Activated naive CD4-positive, alpha-beta T cell treated with anti-CD3 and anti-CD28 coated beads for 36 hours (primary cell): ENCODE measurements at places on chromosomes 13 and 19. TPM values are rescaled to one million over a fixed set of nuclear protein-coding genes. Genes with fewer than 3 reads are reported as not detected.
A peak's percentile ranks its signal among the peaks of the same experiment; 100 is the strongest.

GRCh38 chr13:112855859-112856258 is 113.2 kb upstream of the MCF2L start:
- no peak for DNase-seq
- H3K27me3 ChIP-seq = no peaks in the 10 kb centered on the region
- H3K4me3 ChIP-seq = no peak overlapping the region
- H3K36me3 ChIP-seq = peaks cover 29% of the 10 kb centered on the region
- no peaks in the 10 kb centered on the region for H3K4me1 ChIP-seq
- H3K27ac ChIP-seq = no peak overlapping the region

ZNF285 gene
- 0.86 TPM for total RNA-seq

GRCh38 chr19:12481781-12482508 is 2.7 kb downstream of the ZNF709 start:
- H3K36me3 ChIP-seq = no peaks in the 10 kb centered on the region
- no peak for DNase-seq
- no peak overlapping the region for H3K4me3 ChIP-seq
- H3K27me3 ChIP-seq = no peaks in the 10 kb centered on the region
- peak overlapping the region; percentile 38 for H3K27ac ChIP-seq

DNA sequence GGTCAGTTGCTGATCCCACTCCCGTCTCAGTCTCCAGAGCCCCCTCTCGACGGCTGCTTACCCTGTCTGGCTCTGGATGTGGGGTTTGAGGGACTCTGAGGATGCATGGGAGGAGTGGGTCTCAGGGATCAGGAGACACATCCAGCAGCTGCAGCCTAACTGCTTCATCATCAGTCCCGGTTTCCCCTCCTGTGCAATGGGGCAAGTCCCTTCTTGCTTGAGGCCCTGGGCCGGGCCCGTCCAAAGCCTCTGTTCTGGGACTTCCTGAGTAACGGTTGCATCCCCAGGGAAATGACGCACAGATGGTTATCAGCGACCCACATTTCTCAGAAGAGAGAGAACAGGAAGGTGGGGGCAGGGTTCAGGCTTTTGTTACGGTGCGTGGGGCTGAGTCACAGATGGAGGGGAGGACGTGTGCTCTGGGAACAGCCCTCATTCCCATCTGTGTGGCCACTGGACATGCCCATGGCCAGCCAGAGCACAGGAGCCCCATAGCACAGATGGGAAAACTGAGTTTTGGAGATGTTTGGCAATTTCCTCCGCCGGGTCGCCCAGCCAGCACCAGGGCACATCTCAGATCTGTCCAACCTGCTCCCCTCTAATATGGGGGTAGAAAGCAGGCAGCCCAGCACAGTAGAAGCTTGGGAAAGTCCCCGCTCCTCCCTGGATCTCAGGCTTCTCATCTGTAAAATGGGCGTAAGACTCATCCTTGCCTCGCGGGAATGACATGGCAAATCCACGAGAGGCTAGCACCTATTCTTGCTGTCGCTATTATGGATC is 19.3 kb downstream of the GNA15 start:
- H3K27ac ChIP-seq = no peak overlapping the region
- DNase-seq = peak; percentile 97
- H3K27me3 ChIP-seq = no peaks in the 10 kb centered on the region
- peaks cover 5% of the 10 kb centered on the region for H3K36me3 ChIP-seq
- no peaks in the 10 kb centered on the region for H3K4me1 ChIP-seq

FFAR1 gene
- total RNA-seq = 0.10 TPM

NALCN gene
- total RNA-seq = not detected

GRCh38 chr19:46722004-46722380 is 5.1 kb upstream of the PRKD2 start:
- H3K4me1 ChIP-seq = peaks cover 24% of the 10 kb centered on the region
- peaks cover 26% of the 10 kb centered on the region for H3K36me3 ChIP-seq
- no peaks in the 10 kb centered on the region for H3K27me3 ChIP-seq
- DNase-seq = no peak

DNA sequence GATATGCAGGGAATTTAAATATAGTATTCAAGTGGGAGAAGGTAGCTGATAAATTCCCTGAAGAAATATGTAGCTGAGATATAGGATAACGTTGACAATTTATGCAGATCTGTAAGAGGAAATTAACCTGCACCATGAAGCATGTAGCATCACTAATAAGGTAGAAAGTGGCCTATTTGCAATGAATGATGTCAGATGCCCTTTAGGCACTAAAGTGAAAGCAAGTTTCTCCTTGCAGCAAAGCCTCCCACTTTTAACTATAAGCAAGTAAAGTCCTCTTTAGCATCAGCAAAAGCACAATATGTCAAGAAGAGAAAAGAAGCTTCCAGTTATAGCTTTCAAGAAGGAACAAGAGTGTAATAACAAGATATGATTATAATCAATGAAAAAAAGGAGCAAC is 102.5 kb upstream of the SLITRK1 start:
- no peak for DNase-seq
- no peaks in the 10 kb centered on the region for H3K27me3 ChIP-seq
- H3K36me3 ChIP-seq = no peaks in the 10 kb centered on the region
- H3K27ac ChIP-seq = no peak overlapping the region
- no peak overlapping the region for H3K4me3 ChIP-seq

DNA sequence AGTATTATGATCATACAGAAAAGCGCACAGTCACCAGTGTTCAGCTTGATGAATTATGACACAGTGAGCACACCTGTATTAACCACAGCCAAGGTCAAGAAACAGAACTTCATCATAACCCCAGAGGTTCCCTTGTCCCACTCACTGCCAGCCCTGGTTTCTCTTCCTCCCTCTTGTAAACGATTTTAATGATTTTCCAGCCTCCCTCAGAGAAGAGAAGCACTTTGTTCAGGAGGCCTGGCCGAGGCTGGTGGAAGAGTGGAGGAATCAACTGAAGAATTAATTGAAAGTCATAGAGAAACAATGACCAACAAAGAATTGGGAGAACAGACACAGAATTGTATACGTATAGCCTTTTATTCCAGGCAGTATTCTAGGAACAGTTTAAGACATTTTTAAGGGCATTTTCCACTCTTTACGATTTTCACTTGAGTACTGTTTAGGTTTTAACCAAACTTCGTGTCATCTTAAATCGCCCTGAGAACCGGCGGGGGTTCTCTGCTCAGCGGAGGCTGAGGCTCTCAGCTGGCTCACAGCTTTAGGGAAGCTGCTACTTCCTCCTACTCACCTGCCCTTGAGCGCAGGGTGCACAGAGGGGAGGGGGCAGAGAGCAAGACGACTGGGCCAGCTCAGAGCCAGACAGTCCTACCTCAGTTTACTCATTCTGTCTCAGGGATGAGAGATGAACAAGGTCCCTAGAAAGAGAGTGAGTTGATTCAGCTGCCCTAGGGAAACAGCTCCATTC is 108.6 kb downstream of the AKAP11 start:
- peak overlapping the region; percentile 17 for H3K4me3 ChIP-seq
- no peaks in the 10 kb centered on the region for H3K36me3 ChIP-seq
- H3K27ac ChIP-seq = no peak overlapping the region
- peaks cover 55% of the 10 kb centered on the region for H3K4me1 ChIP-seq
- no peaks in the 10 kb centered on the region for H3K27me3 ChIP-seq

DNA sequence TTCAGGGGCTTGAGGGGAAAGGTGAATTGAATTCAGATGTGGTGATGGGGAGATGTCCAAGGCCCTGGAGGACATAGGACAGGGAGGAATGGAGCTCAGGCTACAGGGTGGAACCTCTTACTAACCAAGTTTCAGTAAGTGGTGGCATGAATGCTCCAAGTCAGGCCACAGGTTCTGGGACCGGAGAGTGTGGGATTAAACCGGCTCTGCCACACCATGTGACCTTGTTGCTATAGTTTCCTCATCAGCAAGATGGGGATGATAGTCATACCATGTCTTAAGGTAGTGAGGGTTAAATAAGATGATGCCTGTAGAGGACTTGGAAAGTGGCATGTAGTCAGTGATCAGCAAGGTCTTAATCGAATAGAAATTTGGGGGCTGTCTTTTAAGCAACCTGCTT is 16.3 kb downstream of the GPR183 start:
- H3K4me1 ChIP-seq = peaks cover 82% of the 10 kb centered on the region
- H3K4me3 ChIP-seq = no peak overlapping the region
- H3K27ac ChIP-seq = peak overlapping the region; percentile 84
- H3K36me3 ChIP-seq = peaks cover 43% of the 10 kb centered on the region
- H3K27me3 ChIP-seq = no peaks in the 10 kb centered on the region

- no peak overlapping the region for H3K27ac ChIP-seq
- peaks cover 23% of the 10 kb centered on the region for H3K27me3 ChIP-seq
- DNase-seq = peak; percentile 60
- H3K36me3 ChIP-seq = no peaks in the 10 kb centered on the region
- H3K4me3 ChIP-seq = no peak overlapping the region
Observed at GRCh38 chr19:30799865-30800755, 427.9 kb downstream of the ZNF536 start.

- peak overlapping the region; percentile 63 for H3K27ac ChIP-seq
- H3K36me3 ChIP-seq = no peaks in the 10 kb centered on the region
- H3K4me3 ChIP-seq = no peak overlapping the region
- DNase-seq = no peak
- H3K27me3 ChIP-seq = no peaks in the 10 kb centered on the region
- peaks cover 65% of the 10 kb centered on the region for H3K4me1 ChIP-seq
Observed at GRCh38 chr19:4376991-4377781, 23.2 kb downstream of the SH3GL1 start.

SPC24 gene
- 94.7 TPM for total RNA-seq

DNA sequence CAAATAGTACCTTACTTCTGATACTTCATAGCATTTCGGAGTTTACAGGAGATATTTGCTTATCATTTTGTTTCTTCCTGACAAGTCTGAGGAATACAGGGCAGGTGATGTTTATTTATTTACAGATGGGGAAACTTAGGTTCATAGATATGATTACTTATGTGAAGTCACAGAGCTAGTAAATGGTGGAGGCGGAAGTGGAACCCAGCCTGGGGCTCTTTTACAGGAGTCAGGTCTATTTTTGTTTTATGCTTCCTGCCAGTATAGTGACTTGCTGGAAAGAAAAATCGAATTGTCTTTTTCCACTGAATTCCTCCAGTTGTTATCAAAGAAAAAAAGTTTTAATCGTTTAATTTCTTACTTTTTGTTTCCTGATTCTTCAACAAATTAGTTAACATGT is 66.5 kb downstream of the DGKH start:
- peaks cover 9% of the 10 kb centered on the region for H3K4me1 ChIP-seq
- H3K27me3 ChIP-seq = no peaks in the 10 kb centered on the region
- peaks cover 2% of the 10 kb centered on the region for H3K36me3 ChIP-seq
- H3K4me3 ChIP-seq = no peak overlapping the region
- no peak for DNase-seq
- H3K27ac ChIP-seq = no peak overlapping the region

DNA sequence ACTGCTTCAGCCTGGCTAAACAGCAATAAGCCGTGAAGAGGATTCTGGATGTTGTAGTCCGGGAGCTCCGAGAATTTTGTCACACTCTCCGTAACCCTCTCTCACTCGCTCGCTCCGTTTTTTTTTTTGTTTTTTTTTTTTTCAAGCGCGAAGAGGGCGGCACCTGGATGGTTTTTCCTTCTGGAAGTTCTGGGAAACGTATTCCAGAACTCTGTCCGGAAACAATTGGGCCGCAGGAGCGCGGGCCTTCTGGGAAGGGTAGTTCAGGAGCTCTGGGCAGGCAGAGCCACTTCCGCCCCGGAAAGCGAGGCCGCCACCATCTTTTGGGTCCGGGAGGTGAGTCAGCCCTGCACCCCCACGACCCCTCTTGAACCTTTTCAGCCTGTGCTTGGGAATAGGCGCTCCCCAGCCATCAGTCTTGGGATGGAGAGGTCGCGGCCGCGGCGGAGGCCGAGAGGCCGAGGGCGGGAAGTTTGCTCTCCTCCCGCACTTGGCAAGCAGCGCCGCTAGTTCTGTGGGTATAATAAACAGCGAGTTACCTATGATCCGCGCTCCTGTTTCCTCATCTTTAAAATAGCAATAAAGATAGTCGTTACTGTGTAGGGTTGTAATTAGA is at the start of gene ZNF227:
ZNF227 (plus strand) TSS at position 283 of the 616 bp plus-strand sequence. CDS start 5,261 bp downstream, outside the sequence.
- H3K27ac ChIP-seq = peak within 1 kb of the TSS; percentile 89
- DNase-seq = peak; percentile 89
- peaks cover 17% of the 10 kb centered on the region for H3K4me1 ChIP-seq
- no peaks in the 10 kb centered on the region for H3K27me3 ChIP-seq
- H3K4me3 ChIP-seq = peak within 1 kb of the TSS; percentile 88

ZNF728 gene
- total RNA-seq = not detected

TEX26 gene
- total RNA-seq = not detected

DNA sequence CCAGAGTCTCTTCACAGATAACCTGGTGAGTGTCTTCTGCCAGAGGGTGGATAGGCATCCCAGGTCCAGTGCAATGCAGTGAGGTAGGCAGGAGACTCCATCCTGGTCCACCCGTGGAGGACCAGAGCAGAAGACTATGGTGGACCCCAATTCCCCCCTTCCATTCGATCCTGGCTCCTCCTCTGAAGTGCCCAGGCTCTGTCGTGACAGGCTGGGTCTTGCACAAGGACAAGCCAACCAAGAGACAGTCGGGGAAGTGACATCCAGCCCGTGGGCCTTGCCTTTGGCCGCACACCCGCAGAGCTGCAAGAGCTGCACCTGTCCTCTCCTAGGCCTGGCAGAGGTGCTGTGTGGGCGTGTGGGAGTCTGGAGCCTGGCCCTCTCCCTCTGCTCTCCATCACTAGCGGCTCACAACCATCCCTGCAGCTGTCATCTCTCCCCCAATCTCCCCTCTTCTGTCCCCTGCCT is 3.1 kb downstream of the ZNF784 start:
- H3K36me3 ChIP-seq = peaks cover 18% of the 10 kb centered on the region
- no peak overlapping the region for H3K27ac ChIP-seq
- H3K4me1 ChIP-seq = peaks cover 49% of the 10 kb centered on the region

CERS1 gene
- not detected for total RNA-seq

IZUMO4 gene
- total RNA-seq = 14.2 TPM

DNA sequence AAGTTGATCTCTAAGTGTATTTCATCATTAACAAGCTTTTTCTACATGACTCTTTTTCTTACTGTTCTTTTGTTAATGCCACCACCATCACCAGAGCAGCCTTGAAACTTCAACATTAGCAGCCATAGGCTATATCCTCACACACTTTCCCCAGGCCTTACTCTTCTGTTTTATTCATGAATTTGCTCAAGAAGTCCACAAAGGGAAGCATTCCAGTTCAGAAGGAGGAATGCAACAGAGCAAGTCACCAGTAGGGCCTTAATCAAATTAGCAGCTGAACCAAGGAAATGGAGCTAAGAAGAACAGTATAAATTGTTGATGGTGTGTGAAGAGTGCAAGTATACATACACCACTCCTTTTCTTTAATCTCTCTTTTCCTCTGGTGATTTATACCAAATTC is 223.1 kb downstream of the NBEA start:
- H3K27me3 ChIP-seq = no peaks in the 10 kb centered on the region
- no peaks in the 10 kb centered on the region for H3K36me3 ChIP-seq
- H3K4me1 ChIP-seq = peaks cover 6% of the 10 kb centered on the region

GRCh38 chr19:51006406-51006805 is 5.0 kb upstream of the KLK8 start:
- H3K27me3 ChIP-seq = peaks cover 32% of the 10 kb centered on the region
- no peak overlapping the region for H3K4me3 ChIP-seq

- DNase-seq = peak; percentile 45
- H3K27me3 ChIP-seq = peaks cover 55% of the 10 kb centered on the region
- peaks cover 7% of the 10 kb centered on the region for H3K4me1 ChIP-seq
- H3K27ac ChIP-seq = no peak overlapping the region
- H3K4me3 ChIP-seq = no peak overlapping the region
Observed at GRCh38 chr19:46081928-46082727, 41.3 kb upstream of the IGFL4 start.
